ENCODE measurements at places on chromosomes 1 and 21.

DNA sequence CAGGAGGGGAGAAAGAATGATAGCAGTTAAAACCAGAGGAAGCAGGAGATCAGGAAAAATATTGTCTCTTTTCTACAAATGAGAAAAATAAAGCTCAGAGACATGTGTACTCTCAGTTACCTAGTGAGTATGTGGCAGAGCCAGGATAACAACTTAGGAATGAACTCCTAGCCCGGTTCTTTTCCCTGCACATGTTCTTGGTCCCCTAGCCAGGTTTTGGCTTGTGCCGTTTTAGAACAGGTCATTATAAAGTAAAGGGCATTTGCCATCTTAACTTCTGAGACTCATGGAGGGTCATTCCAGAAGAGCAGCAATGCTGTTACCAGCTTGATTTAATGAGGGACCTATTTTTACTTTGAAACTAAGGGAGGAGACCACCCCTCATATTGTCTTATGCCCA, 48.1 kb upstream of the DAB1 start:
- no peak for DNase-seq

GRCh38 chr1:3881193-3881480, 18.9 kb downstream of the C1orf174 start:
- no peak for DNase-seq

- no peak for DNase-seq
Measured at GRCh38 chr1:228772516-228773212, 37.4 kb downstream of the RHOU start.

- DNase-seq: no peak
Measured at GRCh38 chr1:168386949-168387586, 106.4 kb downstream of the TBX19 start.

Data from muscle of leg (tissue), 16 donors.